ENCODE measurements at places on chromosomes 4 and X.

GRCh38 chr4:47222276-47222675, 190.9 kb downstream of the GABRB1 start:
- no peak for DNase-seq

GRCh38 chr4:67332627-67333026, 212.7 kb downstream of the CENPC start:
- no peak for DNase-seq

DNA sequence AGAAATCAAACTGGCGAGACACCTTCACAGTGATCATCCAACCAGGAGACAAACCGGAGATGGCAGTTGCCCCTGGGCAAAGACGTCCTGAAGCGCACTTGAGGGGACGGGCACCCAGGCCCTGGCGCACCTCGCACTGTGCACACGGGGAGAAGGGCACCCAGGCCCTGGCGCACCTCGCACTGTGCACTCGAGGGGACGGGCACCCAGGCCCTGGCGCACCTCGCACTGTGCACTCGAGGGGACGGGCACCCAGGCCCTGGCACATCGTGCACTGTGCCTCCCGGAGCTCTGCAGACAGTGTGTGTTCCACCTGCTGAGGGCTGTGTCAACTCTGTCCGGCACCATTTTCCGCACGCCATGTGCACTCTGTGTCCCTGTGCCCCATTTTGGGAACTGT, 34.6 kb upstream of the CPLX1 start:
- DNase-seq = no peak

DNA sequence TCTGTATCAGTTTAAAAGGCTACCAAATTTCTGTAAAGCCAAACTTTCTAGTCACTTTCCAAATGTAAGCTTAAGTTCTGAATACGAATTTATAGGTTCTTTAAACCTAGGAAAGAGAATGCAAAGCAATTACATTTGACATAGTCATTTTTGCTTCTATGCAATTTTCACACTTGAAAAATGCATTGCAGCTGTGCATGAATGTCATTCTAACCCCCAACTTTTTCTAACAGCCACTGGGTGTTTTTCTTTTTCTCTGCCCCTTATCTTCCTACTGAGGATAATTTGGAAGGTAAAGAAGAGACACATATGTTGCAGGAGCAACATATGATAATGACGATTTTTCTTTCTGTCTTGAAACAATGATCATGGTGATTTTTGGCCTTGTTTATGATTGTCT, 537.5 kb downstream of the SPRY1 start:
- DNase-seq = no peak

GRCh38 chr4:26931966-26932365, 71.3 kb downstream of the STIM2 start:
- no peak for DNase-seq

DNA sequence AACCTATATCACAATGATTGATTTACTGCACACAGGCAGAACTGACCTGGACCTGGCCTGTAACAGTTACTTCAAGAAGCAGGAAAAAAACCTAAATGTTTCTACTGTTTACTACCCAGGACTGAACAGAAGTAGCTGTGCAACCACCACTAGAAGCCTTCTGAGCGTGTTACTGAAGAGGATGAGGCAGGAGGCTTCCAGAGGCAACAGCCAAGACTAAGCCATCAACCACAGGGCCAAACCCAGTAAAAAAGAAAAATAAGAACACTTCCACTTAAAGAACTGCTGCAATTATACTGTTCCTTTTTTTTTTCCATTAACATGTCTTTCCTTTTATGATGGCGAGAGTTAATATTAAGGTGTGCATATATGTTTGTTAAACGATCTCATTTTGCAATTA, 29.4 kb upstream of the TTC29 start:
- no peak for DNase-seq

GRCh38 chrX:129797251-129797906, 17.6 kb downstream of the SASH3 start:
- no peak for DNase-seq

GRCh38 chrX:154734061-154734781, 16.7 kb downstream of the GAB3 start:
- DNase-seq = no peak

GRCh38 chrX:140034916-140035315, 69.6 kb upstream of the CXorf66 start:
- no peak for DNase-seq

GRCh38 chr4:1050486-1051213, 39.2 kb downstream of the FGFRL1 start:
- no peak for DNase-seq

DNA sequence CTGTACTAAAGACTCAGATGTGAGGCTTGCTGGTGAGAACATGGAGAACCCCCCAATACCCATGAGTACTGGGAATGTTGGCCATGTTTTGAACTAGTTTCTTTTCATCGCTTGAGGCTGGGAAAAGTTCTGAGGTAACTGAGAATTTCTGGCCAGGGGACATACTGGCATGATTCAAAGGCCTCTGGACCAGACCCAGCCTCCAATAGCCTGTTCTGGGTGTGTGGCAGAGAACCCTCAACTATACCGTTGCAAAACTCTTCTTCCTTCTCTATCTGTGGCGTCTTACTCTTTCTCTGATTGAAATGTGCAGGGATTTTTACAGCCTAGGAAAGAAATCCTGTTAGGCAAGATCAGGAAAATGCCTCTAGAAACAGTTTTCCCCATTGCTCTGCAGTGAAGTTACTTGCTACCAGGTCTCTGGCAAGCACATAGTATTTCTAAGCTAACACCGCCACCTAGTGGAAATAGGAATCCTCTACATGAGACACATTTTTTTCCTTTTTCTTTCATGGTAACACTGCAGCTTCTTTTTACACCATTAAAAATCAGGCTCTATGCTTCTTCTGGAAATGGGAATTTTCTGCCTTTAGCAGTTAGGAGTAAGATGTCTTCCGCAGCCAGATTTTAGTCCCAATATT, 170.7 kb upstream of the ZCCHC13 start:
- DNase-seq = peak; percentile 60

GRCh38 chrX:132875650-132876522, 82.5 kb downstream of the HS6ST2 start:
- DNase-seq = no peak

DNA sequence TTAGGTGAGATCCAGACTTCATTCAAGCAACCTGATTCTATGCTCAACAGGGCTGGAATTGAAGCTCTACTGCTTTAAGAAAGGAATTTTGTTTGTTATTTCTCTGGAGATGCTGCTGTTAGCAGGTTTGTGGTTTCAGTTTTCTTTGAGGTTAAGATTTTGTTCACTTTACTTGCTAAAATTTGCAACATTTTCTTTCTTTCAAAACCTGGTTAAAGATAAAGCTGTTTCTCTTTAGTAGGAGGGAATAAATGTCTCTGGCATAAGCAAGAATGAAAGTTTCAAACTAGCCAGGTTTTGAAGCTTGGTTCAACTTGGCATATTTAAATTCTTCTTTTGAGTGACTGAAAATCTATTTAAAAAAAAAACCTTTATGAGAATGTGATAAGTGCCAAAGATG, 660.6 kb upstream of the NR3C2 start:
- DNase-seq = no peak

DNA sequence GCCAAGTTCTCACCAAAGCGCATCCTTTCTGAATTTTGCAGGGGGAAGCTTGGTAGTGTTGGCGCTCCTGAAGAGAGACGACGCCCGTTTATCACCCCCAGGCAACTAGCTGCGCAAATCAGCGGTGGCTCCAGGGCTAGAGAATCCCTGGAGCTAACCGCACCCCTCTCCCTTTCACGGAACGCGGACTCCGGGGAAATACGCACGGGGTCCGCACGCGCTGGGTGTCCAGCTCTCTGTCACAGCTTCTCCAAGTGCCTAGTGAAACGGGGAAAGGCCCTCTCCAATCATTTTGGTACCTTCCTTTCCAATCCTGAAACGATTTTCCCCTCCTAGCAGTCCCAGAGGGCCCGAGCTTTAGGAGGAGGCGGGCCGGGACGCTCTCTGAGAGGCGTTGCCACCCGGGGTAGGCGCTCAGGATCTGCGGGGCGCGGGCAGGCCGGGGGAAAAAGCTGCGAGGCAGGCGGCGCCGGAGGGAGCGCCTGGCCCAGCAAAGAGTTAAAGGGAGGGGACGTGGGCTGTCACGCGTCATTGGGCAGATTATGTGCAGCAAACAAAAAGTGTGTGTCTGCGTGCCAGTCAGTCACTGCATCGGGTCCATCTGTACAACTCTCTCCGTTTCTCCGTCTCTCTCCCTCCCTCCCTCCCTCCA, at the start of gene PRDM8:
TSS of gene PRDM8 (plus strand) at position 582 of the 652 bp plus-strand sequence. CDS start 2,578 bp downstream, outside the sequence.
- DNase-seq = peak; percentile 78

DNA sequence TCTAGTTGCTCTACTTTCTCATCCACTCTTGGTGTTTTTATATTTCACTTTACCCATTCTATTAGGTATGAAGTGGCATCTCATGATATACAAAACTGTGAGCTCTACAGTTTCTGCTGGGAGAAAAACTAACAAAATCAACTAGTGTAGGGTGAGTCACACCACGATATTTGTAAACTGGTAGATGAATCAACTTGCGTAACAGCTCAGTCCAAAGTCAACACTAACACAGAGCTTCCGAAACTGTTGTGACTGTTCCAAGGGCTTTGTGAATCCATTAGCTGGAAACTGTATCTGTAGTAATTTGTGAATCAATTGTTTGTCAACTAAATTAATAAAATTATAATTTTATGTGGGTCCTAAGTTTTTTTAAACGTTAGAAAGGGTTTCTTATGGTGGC, 119.8 kb upstream of the TSPAN5 start:
- no peak for DNase-seq

- no peak for DNase-seq
These were observed 6.3 kb downstream of the KIAA1210 start for GRCh38 chrX:119121341-119121740.

- no peak for DNase-seq
These were observed 52.2 kb downstream of the PRDM5 start for GRCh38 chr4:120870279-120870673.

- DNase-seq = no peak
These were observed 75.4 kb upstream of the PACRGL start for GRCh38 chr4:20624793-20625374.

DNA sequence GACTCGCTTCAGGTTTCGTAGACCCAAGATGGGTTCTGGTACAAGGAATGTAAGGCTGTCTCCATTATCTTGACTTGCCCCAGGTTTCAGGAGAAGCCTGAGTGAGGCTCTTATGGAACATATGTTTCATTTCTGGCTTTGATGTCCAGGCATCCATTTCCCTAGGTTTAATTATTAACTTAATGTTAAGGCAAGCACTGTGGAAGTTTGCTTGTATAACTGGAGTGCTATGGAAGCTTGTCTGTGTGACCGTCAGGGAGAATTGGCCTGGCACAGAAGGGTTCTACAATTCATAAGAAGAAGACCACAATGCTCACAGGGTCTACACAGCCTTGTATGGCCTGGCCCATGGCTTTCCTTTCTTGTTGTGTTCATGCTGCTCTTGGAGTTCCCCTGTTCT, 47.2 kb upstream of the PPP1R2C start:
- DNase-seq = no peak

GRCh38 chrX:17580539-17581152, 156.6 kb upstream of the SCML1 start:
- DNase-seq = peak; percentile 6

DNA sequence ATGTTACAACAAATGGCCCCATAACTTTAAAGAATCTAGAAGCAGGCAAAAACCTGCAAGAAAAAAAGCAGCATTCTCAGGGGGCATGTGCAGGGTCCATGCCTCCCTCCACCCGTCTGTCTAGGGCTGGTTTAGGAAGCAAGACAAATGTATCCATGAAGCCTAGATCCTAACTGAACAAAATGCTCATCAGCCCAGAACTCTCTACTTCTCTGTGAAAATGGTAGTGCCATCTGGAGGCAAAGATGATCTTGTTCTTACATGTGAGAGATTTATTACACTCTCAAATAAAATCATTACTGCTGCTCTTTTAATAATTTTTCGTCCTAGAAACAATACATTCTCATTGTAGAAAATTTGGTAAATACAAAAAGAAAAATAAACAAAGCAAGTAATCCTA, 26.7 kb downstream of the NR3C2 start:
- peak; percentile 46 for DNase-seq

DNA sequence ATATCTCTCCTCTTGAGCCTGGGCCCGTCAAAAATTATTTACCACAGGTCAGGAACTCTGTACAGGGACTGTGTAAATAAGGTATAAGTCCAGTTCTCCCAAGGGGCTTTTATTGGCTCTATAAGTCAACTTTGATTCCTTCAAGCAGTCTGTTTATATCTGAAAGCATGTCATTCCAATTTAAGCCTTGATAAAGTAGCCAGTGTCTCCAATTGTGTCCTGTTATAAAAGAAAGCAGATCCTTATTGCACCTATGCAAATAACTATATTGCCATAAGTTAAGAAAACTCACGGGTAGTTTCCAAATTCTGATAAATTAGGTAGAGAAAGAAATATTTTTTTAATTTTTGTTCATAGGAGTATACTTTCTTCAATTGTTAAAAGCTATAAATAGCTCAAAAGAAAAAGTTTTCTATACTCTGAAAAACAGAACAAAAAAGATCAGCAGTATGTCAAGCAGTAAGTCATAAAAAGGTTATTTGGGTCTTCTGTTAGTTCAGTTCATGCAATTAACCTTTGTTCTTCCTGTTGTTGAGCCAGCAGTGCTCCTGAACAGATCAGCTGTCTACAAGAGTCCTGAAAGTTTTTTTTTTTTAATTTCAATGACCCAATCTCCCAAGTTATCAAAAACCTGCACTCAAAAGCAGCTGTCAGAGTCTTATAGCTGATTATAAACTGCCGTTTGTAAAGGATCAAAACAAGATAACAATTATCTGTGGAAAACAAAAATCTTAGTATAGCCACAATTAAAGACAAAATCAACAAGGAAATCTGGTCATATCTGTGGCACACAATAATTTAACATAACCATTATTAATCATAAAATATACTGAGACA, 178.4 kb upstream of the GALNT7 start:
- no peak for DNase-seq

- no peak for DNase-seq
These were observed 64.0 kb downstream of the RASGEF1B start for GRCh38 chr4:81407726-81408125.

- DNase-seq = no peak
These were observed 37.5 kb downstream of the ANXA3 start for GRCh38 chr4:78588894-78589545.

GRCh38 chr4:94068753-94069719, 138.6 kb upstream of the SMARCAD1 start:
- DNase-seq = no peak

- no peak for DNase-seq
These were observed 48.9 kb downstream of the MND1 start for GRCh38 chr4:153393397-153393796.

- DNase-seq = no peak
These were observed 67.1 kb downstream of the DTHD1 start for GRCh38 chr4:36348403-36348938.

- DNase-seq = no peak
These were observed 1301.8 kb upstream of the DIAPH2 start for GRCh38 chrX:95382799-95383198.

DNA sequence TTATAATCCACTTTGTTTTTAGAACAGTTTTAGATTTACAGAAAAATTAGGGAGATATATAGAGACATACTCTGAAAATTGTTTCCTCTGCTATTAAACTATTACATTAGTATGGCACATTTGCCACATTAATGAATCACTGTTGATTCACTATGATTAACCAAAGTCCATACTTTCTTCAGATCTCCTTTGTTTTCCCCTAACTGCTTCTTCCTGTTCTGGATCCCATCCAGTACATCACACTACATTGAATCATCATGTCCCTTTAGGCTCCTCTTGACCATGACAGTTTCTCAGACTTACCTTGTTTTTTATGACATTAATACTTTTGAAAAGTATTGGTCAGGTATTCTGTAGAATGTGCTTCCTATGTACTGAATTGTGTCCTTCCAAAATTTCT, 109.2 kb upstream of the EDNRA start:
- DNase-seq = no peak
